ENCODE measurements at places on chromosomes 12 and 14.

DNA sequence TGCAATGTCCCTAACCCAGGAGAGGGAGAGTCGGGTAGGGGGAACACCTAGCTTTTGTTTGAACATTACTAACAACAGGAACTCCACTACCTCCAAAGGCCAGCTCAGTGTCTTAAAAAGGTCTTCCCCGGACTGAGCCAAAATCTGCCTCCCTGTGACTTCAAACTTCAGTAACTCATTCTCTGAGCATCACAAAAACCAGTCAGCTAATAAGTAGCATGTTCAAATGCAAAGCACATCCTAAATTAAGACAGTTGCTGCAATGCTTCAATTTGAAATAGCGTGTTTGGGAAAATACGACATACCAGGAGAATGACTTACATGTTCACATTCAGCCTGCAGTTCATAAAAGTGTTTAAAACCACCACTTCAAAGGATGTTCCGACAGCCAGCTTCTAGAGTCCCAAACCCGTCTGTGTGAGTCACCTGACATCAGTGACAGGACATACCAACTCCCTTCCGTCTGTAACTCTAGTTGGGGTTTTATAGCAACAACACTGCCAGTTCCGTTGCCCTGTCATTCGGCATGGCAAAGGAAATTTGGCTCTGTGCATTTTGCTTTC, 13.0 kb downstream of the ZFP36L1 start:
- DNase-seq, result peak; percentile 41

- DNase-seq, result no peak
These were observed 9.2 kb downstream of the APOLD1 start for GRCh38 chr12:12794686-12795085.

DNA sequence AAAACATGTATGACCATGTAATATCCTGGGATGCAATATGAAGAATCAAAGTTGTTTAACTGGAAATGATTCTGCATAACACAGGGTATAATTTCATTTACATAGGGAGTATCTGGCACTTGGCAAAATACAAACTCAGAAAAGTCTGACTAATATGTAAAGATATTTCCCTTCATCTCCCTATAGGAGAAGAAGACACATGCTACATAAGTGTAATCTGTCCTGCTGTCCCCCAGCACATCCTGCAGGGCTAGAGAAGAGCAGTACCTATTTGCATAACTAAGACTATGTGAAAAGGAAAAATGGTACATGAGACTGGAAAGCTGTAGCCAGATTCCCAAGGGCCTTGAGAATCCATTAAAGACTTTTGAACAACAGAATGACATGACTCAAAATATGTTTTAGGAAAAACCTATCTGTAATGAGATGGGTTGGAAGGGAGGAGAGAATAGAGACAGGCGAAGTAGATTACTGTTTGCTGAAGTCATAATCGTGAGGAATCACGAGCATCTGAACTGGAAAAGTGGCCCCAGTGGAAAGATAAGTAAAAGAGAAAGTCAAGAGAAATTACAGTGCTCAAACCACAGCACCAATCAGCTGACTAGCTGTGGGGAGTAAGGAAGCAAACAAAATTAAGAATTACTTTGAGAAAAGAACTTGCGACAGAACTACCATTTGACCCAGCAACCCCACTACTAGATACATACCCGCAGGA, 155.1 kb upstream of the HMGA2 start:
- no peak for DNase-seq

- DNase-seq, result no peak
These were observed 392 bp downstream of the SLC15A4 start for GRCh38 chr12:128823216-128823915.

DNA sequence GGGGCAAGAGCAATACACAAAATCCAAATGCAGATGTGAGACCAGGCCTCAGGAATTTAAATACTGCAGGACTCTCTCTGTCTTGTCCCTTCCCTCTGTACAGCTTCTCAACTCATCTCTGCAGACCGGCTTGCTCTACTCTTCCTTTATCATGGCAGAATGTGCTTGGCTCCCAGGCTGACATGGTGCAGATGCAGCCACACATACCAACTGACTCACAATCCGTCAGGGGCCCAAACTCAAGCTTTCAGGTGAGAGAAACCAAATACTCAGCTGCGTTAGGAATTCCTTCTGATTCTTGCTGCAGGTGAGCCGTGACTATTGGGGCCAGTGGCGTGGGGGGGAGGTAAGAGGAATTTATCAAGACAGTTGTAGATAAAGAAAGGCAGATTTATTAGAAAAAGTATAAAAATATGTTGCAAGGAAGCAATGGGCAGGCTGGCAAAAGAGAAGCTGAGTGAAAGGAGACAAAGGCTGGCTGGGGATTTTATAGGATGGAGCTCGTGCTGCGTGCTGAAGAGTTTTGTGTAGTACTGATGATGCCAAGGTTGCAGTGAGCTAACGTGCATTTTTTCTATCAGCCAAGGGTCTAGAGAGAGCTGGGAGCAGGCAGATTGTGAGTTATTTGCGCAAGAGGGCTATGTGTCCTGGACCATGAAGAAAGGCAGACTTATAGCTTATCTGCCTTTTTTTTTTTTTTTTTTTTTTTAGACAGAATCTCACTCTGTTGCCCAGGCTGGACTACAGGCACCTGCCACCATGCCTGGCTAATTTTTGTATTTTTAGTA, 5.0 kb upstream of the LGALS3 start:
- no peak for DNase-seq

GRCh38 chr14:79448960-79449359, 762.3 kb downstream of the DIO2 start:
- no peak for DNase-seq

DNA sequence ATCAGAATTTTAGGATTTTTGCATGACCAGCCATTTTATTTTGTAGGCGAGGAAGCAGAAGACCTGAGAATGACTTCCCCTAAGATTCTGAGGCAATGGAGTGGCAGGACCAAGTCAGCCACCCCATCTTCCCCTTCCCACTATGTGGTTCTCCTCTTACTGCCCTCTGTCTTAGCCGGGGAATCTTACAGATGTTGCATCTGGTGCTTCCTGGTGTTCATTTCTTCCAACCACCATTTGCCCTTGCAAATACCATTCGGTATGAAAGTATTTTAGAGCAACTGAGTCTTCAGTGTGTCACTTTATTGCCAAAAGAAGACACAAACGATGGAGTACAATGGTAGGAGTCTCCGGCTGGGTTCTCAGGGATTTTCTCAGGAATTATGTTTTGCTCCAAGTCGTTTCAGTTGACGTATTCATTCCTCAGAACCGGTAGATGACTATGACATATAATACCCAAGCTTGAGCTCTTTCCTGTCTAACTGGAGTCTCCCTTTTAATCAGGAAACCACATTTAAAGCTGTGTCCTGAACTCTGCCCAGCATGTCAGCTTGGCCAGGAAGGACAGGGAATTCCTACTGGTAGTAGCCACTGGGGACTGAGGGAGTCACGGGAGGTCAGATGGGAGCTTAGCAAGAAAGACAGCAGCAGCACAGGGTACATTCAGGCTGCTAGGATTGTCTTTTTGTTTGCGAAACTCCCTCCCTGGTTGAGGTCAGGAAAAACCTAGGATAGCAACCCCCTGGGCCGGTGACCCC, 87.0 kb downstream of the SAMD4A start:
- no peak for DNase-seq

DNA sequence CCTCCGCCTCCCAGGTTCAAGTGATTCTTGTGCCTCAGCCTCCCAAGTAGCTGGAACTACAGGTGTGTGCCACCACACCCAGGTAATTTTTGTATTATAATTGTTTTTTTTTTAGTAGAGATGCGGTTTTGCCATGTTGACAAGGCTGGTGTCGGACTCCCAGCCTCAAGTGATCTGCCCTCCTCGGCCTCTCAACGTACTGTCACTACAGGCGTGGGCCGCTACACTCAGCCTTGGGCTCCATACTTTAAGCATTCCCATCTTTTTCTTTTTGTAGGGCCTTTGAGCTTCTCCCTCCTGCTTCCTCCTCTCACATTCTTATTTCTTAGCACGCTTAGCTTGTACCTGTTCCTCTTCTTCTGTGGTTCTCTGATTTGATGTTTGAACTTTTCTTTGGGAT, 62.8 kb downstream of the SERPINA3 start:
- no peak for DNase-seq

DNA sequence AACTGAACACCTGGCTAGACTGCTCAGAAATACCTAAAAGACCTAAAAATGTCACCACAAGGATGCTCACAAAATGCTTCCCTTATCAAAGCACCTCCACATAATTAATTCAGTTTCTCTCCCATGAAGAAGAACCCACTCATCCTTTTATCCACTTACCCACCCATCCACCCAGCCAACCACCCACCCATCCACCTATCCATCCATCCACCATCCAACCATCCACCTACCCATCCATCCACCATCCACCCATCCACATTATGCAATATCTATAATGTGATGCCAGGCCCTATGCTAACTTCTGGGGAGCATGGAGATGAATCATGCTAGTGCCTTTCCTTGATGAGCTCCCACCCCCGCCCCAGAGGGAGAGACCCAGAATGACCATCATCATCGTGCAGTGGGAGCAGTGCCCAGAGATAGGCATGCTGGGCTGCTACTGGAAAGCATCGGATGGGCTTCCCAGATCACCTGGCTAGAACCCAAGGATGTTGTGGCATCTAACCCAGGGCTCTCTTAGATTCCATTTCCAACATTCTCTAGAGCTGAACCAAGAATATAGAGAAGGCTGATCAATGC, 166.6 kb downstream of the TTC7B start:
- DNase-seq, result no peak

DNA sequence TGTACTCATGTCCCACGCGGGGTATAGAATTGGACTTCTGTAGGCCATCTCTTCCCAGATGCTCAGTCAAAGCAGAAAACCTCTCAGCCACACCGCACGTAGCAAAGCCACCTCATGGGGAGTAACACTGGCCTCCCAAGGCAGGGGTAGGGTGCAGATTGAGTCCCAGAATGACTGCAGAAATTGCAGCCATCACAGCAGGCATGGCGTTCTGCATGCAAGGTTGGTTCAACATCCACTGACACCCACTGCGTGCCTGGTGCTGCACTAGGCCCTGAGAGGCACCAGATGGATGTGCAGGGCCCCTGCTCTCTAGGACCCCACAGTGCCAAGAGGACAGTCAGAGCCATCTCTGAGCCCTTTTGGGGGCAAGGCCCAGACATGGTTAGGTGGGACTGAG, 39.9 kb downstream of the RAB35 start:
- no peak for DNase-seq

- DNase-seq, result no peak
These were observed 151.7 kb downstream of the RPAP3 start for GRCh38 chr12:47554046-47554653.

DNA sequence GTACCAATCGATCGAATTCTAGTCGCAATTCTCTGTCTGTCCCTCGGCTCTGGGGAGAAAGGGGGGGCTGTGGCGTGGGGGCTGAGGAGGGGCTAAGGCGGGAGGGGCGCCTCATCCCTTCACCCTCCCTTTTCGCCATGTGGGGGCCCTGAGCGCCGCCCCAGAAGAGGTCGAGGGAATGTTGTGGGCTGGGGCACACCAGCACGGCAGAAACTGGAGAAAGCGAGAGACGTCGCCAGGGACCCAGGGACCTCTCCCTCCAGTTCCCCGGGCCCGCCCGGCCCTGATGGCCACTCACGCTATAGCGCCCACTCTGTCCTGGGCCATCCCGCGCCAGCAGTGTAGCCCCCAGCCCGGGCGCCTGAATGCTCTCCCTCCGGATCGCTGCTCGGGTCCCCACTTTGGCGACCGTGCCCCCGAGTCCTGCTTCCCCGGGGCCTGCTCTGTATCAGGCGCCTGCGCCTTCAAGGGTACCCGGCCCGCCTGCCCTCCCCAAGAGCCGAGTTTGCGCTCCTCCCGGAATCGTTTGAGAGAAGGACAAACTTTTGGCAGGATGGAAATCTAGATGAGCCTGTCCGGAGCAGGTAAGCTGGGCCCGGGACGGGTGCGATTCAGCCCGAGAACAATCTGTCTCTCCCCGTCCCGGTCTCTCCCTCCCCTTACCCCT, 62.6 kb downstream of the SMUG1 start:
- no peak for DNase-seq

- DNase-seq, result no peak
These were observed 90.4 kb upstream of the TMCC3 start for GRCh38 chr12:94740601-94741362.

GRCh38 chr14:57383125-57383745, 7.2 kb upstream of the NAA30 start:
- no peak for DNase-seq

GRCh38 chr14:37384870-37385596, 187.3 kb downstream of the MIPOL1 start:
- no peak for DNase-seq
